Effector CD4-positive, alpha-beta T cell (primary cell): ENCODE measurements at places on chromosomes 1 and 21.

- DNase-seq, result no peak
Measured at GRCh38 chr1:25088946-25089345, 143.4 kb downstream of the SYF2 start.

DNA sequence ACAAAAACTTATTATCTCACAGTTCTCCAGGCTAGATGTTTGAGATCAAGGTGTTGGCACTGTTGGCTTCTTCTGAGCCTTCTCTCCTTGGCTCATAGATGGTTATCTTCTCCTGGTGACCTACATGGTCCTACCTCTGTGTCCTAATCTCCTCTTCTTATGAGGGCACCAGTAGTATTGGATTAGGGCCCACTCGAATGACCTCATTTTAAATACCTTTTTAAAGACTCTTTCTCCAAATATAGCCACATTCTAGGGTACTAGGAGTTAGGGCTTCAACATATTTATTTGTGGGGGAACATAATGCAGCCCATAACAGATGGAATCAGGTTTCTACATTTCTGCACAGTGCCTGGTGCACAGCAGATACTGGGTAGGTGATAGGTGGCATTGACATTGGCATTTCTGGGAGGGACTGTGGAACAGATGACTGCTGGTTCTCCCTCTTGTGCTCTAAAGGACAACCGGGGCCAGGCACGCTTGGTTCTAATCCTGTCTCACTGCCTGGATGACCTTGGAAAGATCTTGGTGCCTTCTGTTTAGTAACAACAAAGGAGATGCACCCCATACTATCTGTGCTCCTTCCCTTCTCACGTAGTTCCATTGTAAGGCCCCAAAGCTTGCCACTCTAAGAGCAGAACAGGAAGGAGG, 140.3 kb downstream of the PLPP3 start:
- DNase-seq, result no peak

DNA sequence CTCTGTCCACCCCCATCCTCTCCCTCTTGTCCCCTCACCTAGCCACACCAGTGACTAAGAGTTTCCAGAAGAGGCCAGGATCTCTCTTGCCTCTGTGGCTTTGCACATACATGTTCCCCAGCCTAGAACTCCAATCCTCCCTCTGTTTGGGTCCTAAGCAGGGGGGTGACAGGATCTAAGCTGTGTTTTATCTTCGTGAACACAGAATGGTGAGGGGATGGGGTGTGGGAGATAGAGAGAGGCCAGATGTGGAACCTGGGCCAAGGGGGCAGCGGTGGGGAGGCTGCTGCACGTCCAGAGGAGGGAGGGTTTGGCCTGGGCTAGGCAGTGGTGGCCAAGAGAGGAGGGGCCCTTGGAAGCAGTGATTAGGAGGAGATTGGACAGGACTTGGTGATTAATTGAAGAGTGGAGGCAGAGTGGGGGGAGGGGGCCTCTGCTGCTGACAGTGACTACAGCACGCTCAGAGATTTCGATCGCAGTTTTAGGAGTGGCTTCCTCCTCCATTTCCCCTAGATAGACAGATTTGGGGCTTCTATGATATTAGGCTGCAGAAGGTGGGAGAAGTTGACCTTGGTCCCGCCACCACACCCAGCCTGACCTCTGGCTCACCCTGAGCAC, 17.1 kb upstream of the ADGRB2 start:
- DNase-seq, result no peak

GRCh38 chr1:8702472-8702849, 115.0 kb downstream of the RERE start:
- no peak for DNase-seq

GRCh38 chr21:41678016-41678923, 88.6 kb downstream of the RIPK4 start:
- DNase-seq, result no peak

DNA sequence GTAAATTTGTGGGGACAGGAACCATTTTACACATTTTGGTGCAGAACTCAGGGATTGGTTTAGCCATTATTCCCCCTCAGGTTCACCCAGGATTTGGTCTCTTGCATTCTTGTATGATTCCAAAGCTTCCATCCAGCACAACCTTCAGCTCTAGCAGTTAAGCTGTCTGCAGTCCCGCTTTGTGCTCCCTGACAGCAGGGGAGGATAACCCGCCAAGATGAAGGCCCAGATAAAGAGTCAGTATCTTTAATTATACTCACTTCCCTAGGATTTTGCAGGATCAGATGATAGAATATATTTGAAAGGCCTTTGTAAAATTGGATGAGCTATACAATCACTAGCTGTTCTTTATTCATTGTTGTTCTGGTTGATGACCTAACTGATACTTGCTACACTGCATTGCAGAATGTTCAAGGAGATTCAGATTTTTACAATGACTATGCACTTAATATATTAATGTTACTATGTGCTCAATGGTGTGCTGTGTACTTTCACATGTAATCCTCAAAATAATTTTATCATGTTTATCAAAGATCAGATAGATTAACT, 49.8 kb downstream of the SLC16A1 start:
- DNase-seq, result no peak

- no peak for DNase-seq
Measured at GRCh38 chr21:34736116-34736874, 67.5 kb downstream of the CLIC6 start.

- DNase-seq, result peak; percentile 61
Measured at GRCh38 chr1:20696397-20697333, 21.1 kb downstream of the KIF17 start.

DNA sequence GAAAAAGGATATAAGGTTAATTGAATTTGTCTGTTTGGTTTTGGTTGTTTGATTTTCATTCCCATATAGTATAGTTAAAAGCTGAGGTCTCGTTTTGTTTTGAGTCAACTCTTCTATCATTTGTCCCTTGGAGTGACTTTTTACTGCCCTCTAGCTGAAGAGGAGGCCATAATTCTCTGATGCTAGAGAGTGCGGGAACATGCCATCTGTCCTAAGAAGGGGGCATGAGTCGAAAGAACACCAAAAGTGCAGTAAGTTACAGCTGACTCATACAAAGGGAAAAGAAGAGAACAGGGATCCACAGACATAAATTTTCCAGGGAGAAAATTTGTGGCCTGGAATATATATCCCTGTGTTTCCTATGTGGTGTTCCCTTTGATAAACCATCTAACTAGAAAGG, 4.1 kb downstream of the KRTAP21-3 start:
- no peak for DNase-seq

- no peak for DNase-seq
Measured at GRCh38 chr1:66510407-66510806, 23.5 kb upstream of the SGIP1 start.

GRCh38 chr1:29354511-29355098, 118.3 kb downstream of the PTPRU start:
- DNase-seq, result no peak

DNA sequence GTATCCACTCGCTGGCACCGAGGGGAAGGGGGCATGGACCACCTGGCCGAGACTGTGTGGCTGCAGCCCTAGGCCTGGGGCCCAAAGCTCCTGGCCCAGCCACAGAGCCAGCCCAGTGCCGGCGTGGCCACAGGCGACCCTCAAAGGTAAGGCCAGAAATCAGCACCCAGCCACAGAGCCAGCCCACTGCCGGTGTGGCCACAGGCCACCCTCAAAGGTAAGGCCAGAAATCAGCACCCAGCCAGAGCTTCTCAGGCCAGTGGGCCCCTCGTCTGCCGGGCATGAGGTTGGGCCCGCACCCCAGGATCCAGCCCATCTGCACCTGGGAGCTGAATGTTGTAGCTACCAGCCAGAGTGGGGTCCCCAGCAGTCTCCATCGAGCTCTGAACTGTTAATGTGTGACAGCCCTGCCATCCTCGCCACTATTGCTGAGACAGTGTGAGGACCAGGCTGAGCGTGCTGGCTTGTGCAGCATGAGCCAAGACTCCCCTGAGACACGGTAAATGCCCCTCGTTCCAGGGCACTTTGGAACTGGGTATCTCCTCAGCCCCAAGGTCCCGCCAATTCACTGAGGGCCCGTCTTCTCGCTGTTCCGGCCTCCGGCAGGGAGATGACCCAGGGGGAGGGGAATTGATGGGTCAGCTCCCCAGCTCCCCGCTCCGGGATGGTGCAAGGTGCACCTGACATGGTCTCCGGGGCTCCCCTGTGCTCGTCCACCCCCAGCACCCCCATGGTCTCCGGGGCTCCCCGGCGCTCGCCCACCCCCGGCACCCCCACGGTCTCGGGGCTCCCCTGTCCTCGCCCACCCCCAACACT, 4.7 kb upstream of the FTCD start:
- no peak for DNase-seq
